ENCODE measurements at places on chromosomes 12 and 14. TPM values are rescaled to one million over a fixed set of nuclear protein-coding genes. Genes with fewer than 3 reads are reported as not detected.

ADAMTS20 gene
- total RNA-seq, result not detected

TAS2R30 gene
- total RNA-seq, result 0.25 TPM

INSM2 gene
- not detected for total RNA-seq

HOXC6 gene
- 7.6 TPM for total RNA-seq

TSPAN11 gene
- total RNA-seq, result 0.24 TPM

KRT80 gene
- total RNA-seq, result 0.11 TPM

TTC8 gene
- 3.0 TPM for total RNA-seq

LRFN5 gene
- 1.0 TPM for total RNA-seq

MIP gene
- total RNA-seq, result not detected

ABCC9 gene
- total RNA-seq, result 90.5 TPM

FAM181A gene
- total RNA-seq, result not detected

CLEC4C gene
- not detected for total RNA-seq

ZDHHC22 gene
- not detected for total RNA-seq

SRRM4 gene
- 0.10 TPM for total RNA-seq

JAG2 gene
- total RNA-seq, result 29.8 TPM

KRT79 gene
- not detected for total RNA-seq

BDKRB2 gene
- 0.30 TPM for total RNA-seq

DCTN2 gene
- 91.0 TPM for total RNA-seq
